ENCODE measurements at places on chromosomes 6 and 20.

- DNase-seq = no peak
Measured at GRCh38 chr6:15872241-15873103, 209.6 kb upstream of the DTNBP1 start.

DNA sequence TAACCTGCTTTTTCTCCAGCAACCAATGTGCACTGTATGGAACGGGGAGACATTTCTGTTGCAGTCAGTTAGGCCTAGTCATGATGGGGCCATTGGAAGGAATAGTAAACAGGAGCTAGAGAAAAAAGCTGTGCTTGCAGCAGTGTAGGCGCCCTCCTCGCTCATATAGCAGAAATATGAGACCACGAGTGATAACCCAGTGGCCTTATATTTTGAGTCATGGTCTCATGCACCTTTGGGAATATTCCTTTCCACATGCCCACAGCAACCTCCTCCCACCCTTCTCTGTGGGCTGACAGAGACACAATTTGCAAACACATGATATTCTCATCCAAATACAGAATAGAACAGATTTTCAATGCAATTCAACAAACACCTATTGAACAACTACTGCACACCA, 248.9 kb upstream of the CITED2 start:
- DNase-seq = no peak

DNA sequence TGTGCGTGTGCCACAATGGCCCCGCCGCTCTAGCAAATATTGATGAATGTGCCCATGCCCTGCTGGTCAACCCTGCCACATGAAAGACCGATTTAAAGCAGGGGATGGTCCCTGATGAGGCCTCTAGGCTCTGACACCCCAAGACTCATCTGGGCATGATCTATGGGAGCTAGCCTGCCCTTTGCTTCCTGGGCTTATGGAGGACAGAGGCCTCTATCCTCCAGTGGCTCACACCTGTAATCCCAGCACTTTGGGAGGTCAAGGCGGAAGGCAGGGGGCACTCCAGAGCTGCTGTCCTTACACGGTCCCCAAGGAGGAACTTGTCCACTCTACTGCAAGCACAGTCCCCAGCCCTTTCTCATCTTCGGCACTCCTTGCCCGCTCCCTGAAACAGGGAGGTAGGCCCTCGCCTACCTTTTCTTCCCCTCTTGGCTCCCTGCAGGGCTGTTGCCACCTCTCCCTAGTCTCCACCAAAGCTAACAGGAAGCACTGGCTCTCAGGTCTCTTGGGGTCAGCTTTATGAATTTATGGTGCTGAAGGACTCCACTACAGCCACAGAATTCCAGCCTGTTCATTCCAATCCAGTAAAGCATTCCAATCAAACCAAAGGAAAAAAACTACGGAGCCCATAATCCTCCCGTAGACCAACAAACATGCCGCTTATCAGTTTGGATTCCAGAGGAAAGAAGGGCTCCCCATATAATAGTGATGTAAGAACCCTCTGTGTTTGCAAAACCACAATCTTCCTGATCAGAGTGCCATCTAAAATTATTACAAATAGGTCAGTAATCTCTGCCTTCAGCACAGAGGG, 48.7 kb upstream of the FOXQ1 start:
- DNase-seq = no peak

- no peak for DNase-seq
Measured at GRCh38 chr6:105929626-105930025, 156.5 kb upstream of the PRDM1 start.

GRCh38 chr20:19260412-19261090, 48.1 kb downstream of the SLC24A3 start:
- DNase-seq = no peak

DNA sequence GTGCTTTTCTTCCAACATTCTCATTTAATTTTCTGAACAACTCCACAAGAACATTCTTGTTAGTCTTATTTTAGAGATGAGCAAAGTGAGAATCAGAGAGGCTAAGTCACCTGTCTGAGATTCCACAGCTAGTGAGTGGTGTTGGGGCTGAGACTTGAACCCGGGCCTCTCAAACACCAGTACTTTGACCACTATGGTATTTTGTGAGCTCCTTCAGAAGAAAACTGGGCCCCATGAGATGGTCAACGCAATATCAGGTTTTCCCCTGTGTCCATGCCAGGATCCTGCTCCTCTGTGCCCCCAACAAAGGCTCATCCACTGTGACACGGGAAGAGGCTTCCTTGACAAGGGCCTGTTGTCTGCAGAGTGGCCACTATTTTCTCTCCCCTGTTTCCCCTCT, 51.9 kb downstream of the MAFB start:
- no peak for DNase-seq

DNA sequence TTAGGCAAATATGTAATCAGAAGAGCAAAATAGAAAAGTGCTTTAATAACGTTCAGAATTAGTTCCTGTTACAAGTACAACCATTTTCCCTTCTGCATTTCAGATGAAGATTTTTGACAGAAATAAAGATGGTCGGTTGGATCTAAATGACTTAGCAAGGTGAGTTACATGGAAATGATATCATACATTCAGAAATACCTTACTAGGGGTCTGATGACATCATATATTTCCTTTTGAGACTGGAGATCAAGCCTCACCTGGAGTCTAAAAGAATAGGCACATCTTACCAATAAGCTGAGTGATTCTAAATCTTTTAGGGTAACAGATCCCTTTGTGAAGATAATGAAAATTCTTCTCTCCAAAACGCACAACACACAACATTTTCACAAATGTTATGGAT, 29.8 kb downstream of the SCGN start:
- no peak for DNase-seq

- DNase-seq = no peak
Measured at GRCh38 chr20:63502671-63503172, 3.8 kb upstream of the EEF1A2 start.

DNA sequence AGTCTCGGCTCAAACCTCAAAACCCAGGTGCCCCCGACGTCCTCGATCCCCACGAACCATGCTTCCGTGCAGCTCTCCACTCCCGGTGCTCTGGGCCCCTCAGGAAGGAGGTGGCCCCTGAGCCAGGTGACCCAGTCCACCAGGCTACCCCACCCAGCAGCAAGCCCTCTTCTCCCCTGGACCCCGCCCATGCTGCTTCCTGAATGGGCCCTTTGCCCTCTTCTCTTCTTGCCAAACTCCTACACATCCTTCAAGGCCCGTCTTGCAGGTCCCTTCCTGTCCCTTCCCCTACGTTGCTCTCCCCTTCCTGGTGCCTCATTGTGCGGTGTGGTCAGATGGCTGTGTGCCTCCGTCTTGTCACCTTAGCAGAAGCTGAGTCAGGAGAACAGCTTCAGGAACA, 3.4 kb upstream of the GATA5 start:
- no peak for DNase-seq

DNA sequence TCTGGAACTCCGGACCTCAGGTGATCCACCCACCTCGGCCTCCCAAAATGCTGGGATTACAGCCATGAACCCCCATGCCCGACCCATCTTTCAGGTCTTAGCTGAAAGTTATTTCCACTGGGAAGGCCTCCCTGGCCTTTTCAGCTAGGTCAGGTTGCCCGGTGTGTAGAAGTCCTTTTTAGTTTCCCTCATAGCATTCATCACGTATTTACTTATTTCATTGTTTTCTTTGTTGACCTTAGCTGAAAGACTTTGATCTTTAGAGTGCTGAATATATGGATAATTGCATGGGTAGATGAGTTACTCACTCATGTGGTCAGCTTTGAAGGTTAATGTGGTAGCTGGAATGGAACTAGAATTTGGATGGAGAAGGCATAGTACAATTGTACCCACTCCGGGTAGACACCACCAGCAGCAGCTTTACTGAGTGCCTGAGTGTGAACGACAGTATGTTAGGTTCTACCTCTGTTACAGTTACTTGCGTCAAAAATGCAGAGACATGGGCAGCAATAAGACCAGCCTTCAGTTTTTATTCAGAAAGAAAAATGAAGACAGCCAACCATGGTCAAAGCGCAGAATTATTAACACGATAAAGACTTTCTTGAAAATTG, 9.1 kb downstream of the KIZ start:
- no peak for DNase-seq

DNA sequence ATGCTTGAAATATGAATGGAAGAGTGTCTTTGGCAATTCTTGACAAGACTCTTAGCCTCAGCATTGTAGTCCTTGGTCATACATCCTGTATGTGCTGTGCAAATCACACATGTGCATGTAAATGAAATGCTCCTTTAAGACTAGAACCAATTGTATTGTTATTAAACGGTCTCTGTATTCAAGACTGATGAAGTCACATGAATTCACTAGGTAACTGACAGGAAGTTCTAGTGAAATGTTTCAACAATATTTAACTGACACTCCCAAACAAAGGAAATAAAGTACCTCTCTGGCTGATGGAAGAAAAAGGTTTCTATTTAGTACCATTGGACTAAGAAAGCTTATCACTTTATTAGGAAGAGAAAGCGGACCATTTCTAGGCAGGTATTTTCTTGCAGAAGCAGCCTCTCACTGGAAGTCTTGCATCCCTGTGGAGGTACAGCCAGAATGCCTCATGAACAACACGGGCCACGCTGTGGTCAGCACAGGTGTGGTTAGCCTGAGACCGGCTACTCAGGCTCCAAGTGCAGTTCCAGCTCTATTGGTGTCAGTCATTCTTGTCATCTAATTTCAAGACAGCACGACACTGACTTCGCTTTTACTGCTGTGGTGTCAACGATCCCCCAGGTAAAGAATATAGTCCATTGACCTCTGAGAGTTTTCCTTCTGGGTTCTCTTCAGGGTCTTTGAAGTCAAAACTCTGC, 17.3 kb downstream of the PPP1R3G start:
- DNase-seq = no peak

DNA sequence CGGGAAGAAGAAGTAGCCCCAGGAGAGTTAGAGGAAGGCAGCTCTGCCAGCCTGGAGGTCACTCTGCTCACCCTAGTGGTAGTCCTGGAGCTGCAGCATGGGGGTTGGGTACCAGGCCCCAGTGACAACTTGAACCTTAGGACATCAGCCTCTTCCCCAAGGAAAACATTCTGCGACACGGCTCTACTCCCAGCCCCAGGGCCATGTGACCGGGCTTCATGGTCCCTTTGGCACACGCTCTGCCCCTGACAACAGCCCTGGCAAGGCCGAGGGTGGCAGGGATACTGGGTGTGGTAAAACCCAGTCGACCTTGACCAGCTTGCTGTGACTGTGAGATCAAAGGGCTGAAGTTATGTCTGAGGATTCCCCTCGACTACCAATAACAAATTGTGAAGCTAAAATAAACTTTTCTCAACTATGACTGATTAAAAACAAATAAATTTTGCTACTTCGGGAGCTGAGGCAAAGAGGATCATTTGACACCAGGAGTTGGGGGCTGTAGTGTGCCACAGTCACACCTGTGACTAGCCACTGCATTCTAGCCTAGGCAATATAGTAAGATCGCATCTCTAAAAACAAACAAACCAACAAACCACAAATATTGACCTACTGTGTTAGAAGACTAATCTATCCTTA, 24.4 kb upstream of the ARID1B start:
- DNase-seq = no peak

DNA sequence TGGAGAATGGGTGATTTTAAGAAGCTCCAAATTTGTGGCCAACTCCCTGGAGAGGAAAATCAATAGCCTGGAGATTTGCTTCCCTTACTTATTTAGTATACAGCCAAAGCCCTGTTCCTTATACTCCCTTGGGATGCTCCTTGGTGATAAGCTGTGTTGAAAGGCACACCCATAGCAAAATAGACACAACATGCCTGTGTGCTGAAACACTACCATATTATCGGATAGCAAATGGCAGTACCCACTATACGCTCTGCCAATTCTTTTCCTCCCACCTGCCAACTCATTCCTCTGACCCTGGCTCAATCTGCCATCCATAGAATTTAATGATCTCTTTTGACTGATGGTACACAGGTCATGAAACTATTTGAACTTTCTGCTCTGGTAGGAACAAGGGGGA, 98.2 kb downstream of the CLIC5 start:
- no peak for DNase-seq

DNA sequence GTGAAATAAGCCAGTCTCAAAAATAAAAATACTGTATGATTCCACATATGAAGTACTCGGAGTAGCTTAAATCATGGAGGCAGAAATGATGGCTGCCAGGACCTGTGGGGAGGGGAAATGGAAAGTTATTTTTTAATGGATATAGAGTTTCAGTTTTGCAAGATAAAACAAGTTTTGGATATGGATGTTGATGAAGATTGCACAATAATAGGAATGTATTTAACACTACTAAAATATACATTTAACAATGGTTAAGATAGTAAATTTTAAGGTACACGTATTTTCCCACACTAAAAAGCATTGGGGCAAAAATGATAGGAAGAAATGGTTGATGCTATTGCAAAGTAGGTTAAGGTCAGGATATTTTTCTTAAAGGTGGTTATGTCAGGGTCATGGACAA, 1058.9 kb upstream of the MAP3K7 start:
- DNase-seq = no peak

- DNase-seq = no peak
Measured at GRCh38 chr6:158717341-158718330, 67.8 kb downstream of the SYTL3 start.

GRCh38 chr6:43926634-43927531, 156.9 kb downstream of the VEGFA start:
- peak; percentile 57 for DNase-seq

- no peak for DNase-seq
Measured at GRCh38 chr6:96727144-96727543, 110.1 kb downstream of the GPR63 start.

GRCh38 chr6:16418151-16418550, 179.8 kb downstream of the GMPR start:
- DNase-seq = no peak

DNA sequence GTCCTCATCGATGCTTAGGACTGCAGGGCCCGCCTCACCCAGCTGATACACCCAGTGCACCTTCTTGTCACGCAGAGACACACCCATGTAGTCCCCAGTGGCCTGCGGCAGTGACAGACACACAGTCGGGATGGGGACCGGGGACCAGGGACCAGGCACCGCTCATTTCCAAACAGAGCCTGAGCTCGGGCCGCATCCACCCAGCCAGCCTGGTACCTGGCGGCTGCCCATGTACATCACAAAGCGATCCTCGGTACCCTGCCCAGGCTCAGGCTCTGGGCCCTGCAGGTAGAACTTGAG, 11.5 kb downstream of the ADRM1 start:
- DNase-seq = no peak

- DNase-seq = no peak
Measured at GRCh38 chr6:146795479-146796133, 196.8 kb downstream of the ADGB start.

- no peak for DNase-seq
Measured at GRCh38 chr6:163383912-163384311, 30.6 kb upstream of the QKI start.

- DNase-seq = no peak
Measured at GRCh38 chr20:33789109-33789857, 21.9 kb upstream of the CHMP4B start.

GRCh38 chr6:3749977-3750316, 1.6 kb downstream of the PXDC1 start:
- DNase-seq = no peak
